ENCODE measurements at places on chromosomes 3 and 15.

GRCh38 chr3:174775603-174776002 lies 83.5 kb upstream of the NAALADL2 start:
- no peak for DNase-seq

DNA sequence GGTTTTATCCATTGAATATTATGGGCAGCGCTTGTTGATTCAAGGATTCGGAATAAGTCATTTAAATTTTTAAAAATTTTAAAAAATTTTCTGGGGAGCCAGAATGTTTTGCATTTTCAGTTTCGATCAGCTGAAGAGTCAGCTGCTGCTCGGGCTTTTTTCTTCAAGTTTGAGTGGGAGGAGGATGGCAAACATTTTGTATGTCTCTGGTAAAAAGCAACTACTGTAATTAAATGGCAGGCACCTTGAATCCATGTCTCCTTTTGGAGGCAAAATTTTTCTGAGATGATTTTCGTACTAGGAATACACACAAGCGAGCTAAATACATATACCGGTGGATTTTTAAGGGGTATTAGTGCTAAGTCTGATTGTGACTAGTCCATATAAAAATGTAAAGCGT lies 612 bp downstream of the C3orf38 start:
- peak; percentile 75 for DNase-seq

- peak; percentile 94 for DNase-seq
Observed at GRCh38 chr3:129599607-129600006, 6.9 kb downstream of the PLXND1 start.

DNA sequence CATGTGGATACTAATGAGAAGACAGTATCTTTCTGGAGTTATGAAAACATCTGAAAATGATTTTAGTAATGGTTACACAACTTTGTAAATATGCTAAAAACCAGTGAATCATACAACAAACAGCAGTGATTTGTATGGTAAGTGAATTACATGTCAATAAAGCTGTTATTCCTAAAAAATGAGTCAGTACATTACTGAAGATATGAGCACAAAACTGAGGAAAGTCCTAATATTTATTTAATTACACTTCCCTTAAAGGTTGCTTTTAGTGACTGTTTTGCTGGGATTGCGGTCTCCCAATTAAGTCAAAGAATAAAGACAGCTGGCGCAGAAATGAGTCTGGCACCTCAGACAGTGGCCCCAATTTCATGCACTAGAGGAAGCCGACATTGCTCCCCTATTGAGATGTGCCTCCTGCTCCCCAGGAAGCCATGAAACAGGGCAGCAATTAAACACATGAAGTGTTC lies 50.9 kb upstream of the FSIP1 start:
- no peak for DNase-seq

- no peak for DNase-seq
Observed at GRCh38 chr3:103512595-103512994, 1077.8 kb downstream of the ZPLD1 start.

DNA sequence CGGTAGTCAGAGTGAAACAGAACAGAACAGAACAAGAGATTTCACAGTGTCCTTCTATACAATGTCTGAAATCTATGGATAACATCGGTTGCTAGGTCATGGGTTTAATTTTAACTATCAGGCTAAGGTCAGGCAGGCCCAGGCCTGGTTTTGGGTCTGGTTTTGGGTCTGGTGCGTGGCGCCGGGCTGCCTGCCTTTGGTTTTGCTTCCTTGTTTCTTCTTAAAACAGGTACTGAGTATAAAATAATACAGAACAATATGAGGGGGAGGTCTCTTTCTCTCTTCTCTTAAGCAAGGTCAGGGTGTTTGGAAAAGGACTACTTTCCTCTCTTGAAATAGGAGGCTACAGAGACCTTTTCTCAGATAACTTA lies 1.4 kb downstream of the AEN start:
- DNase-seq: no peak

- DNase-seq: peak; percentile 45
Observed at GRCh38 chr3:194632809-194633348, 340 bp downstream of the TMEM44 start.

DNA sequence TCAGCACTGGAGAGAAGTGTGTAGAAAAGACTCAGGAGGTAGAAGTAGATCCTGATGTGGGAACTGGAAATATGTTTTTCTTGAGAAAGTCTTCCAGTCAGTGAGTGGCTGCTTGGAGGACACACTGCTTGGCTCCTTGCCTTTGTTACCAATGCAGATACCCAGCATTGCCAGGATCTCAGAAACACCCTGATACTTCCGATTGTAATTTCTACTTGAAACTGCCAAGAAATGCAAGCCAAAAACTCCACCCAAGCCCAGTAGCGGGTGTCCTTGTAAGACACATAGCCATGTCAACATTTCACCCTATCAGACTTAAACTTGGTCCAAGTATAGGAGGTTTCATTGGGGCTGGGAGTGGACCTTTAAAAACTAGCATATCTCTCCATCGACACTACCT lies 141.8 kb downstream of the ALDH1A2 start:
- DNase-seq: no peak

GRCh38 chr3:78977073-78977472 lies 790.7 kb downstream of the ROBO1 start:
- no peak for DNase-seq

GRCh38 chr15:100125401-100126191 lies 216.2 kb downstream of the ADAMTS17 start:
- DNase-seq: no peak

GRCh38 chr15:48006031-48006511 lies 114.7 kb upstream of the SLC24A5 start:
- DNase-seq: no peak

DNA sequence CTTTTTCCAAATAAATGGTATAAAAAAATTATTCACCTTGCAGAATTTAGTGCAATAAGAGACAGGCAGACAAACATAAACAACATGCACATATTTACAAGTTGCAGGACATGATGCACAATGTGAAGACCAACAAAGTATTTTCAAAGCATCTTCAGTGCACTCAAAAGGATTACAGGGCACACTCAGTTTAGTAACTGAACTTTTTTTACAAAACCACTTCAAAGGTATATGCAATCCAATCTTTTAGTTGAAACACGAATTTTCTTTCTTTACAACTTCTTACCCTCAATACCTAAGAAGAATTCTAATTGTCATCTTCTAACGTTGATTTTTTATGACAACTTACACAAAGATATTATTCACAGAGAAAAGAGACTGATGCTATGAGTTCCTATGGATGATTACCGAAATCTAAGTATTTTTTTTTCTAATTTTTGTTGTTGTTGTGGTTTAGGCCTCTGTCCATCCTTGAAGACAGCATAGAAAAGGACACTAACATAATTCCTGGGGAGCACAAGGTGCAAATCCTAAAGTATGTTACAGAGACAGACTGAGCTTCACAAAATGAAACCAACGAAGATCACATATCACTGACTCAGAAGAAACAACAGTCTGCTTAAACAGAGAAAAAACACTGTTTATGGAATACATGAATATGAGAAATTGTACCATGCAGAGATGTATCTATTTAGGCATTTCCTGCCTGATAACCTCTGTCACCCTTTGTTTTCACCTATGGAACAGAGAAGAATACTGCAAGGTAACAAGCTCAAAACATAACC lies 50.3 kb downstream of the ZMAT3 start:
- DNase-seq: no peak

- no peak for DNase-seq
Observed at GRCh38 chr15:34986326-34986725, 1.8 kb downstream of the ZNF770 start.

- no peak for DNase-seq
Observed at GRCh38 chr3:119428538-119428937, 34.9 kb downstream of the TMEM39A start.

GRCh38 chr3:129793319-129793718 lies 100.2 kb downstream of the TMCC1 start:
- peak; percentile 51 for DNase-seq

- no peak for DNase-seq
Observed at GRCh38 chr3:38925351-38925750, 109.3 kb upstream of the SCN10A start.

DNA sequence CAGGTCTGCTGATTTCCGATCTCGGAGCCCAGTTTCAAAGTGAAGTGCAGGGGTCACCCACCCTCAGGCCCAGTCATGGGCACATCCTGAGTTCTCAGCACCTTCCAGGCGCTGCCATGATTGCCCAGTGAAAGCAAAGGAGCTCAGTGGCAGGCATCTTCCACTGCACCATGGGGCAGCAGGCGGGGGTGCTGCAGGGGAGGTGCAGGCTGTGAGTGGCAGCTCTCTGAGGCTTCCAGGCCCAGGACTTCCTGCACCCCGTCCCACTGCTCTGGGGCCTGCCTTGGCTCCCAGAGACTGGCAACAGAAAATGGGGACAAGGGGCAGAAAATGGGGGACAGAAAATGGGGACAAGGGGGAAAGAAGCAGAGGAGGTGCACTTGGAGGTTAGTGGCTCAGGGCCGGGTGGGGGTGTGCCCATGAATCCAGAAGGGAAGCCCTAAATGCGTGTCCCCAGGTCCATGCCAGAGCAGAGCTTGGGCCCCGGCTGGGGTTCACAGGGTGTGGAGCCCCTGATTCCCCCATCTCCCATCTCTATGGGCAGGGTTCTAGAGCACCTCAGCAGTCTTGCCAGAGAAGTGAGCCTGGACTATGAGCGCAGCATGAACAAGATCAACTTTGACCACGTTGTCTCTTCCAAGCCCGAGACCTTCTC lies 28.0 kb downstream of the DNAH1 start:
- no peak for DNase-seq

GRCh38 chr3:177385831-177386301 lies 188.6 kb upstream of the TBL1XR1 start:
- DNase-seq: no peak

DNA sequence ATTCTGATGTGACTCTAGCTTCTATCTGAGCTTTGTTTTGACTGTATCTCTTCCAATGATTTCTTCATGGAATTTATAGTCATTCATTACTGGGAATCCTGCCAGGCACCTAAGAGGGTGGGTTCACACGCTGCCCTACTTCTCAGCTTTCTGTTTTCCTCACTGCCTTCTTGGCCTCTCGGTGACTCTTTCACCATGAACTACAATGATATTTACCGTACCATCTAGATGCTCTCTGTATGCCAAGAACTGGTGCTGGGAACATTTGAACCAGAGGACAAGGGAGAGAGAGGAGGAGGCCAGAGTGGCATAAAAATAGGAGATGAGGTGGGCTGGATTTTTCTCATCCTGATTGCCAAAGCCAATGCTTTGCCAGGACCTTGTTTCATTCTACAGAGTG lies 280.0 kb upstream of the P2RY1 start:
- no peak for DNase-seq

GRCh38 chr3:4588466-4588865 lies 95.3 kb downstream of the ITPR1 start:
- DNase-seq: no peak

GRCh38 chr3:124156866-124157712 lies 165.2 kb upstream of the ROPN1 start:
- no peak for DNase-seq

DNA sequence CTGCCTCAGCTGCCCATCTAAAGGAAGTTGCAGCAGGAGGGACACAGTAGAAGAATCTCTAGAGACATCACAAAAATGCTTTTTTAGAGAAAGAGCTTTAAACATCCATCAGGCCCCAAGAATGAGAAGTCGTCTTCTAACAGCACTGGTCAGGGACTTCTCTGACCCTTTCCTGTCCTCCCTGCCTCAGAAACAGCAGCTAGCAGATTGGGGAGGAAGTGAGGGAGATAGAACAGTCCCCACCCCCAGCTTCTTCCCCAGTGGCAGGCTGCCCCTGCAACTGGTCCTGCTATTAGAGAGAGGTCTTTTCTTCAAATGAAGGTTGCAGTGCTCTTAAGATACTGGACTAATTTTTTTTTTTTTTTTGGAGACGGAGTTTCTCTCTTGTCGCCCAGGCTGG lies 55.1 kb downstream of the PDE8A start:
- peak; percentile 46 for DNase-seq

GRCh38 chr3:169213956-169214355 lies 449.6 kb downstream of the MECOM start:
- DNase-seq: no peak

DNA sequence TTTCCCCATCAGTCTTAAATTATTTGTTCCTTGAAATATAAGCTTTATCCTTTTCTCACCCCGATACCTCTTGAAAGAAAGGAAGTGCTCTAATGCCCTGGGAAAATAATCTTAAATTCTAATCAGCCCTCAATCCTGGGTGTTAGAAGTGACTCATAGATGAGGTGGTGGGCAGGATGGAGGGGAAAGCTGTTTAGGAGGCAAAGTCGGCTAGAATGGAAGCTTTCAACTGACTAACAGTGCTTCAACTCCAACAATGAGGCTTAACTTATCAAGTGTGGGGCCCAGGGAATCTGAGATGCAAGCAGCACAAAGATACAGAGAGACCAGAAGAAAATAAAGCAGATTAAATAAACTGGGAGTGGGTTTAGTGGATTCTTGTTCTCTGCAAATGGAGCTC lies 175.8 kb downstream of the EPHB1 start:
- no peak for DNase-seq

DNA sequence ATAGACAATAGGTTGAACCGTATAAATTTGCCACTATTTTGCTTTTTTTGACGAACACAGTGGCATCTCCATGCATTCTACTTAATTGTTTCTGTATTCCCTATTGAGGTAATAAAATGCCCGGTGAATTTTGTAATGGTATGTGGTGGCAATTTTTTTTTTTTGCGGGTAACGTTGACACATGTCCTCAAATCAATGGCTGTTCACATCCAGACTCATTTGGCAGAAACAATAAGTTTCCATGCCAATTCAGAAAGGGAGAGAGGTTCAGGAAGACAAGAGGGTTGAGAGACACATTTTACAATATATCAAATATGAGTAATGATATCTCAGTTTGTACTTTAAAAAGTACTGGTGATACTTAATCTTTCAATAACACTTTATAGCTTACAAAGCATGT lies 463.9 kb downstream of the WDR72 start:
- no peak for DNase-seq

- no peak for DNase-seq
Observed at GRCh38 chr15:101242999-101243336, 8.9 kb downstream of the CHSY1 start.

DNA sequence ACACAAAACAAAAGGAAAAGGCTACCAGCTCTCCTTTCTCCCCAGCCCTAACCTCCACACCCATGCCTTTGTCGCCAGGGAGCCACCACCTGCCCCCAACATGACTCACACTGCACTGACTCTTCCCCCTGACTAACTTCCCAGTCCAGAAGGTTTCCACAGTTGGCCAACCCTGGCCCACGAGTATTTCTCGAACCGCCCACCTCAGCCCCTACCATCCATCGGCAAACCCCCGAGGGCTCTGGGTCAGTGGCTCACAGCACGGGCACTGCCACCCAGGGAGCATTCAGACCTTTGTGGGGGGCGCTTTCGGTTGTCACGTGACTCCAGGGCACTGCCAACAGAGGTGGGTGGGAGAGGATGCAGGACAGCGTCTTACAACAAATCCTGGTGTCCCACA lies 152.3 kb downstream of the LRRC28 start:
- peak; percentile 82 for DNase-seq
